ENCODE measurements at places on chromosomes 3 and 15.

DNA sequence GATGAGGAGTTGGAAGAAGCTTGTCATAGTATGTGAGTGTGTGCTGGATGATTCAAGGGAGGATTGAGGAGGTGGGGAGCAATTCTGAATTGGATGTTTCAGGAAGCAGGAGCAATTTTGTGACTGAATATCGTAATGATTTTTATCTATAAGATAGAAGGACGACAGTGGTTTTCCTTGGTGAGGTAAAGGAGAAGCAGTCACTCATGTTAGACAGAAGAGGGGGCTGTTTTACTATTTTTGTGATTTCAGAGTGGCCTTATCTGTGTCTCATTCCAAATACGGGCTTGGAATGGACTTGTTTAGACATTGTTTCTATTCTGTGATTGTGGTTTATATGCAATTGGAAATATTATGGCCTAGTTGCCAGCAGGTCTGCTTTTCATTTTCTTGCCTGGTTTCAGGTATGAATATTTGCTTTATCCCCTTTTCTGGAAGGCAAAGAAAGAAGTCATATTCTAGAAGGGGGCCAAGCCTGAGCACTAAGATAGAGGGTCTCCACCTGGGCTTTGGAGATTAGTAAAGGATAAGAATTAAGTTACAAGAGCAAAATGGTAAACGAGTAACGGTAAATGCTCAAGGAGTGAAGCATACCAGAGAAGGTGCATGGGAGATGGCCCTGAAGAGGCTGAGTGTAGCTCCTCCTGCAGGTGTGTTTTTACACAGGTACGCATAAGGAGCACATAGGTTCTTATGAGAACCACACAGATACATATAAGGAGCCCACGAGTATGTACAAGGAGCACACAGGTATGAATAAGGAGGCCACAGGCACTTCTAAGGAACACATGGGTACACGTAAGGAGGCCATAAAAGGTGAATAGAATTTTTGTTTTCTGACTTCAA, 124.6 kb upstream of the KCNAB1 start:
- DNase-seq: peak; percentile 49

DNA sequence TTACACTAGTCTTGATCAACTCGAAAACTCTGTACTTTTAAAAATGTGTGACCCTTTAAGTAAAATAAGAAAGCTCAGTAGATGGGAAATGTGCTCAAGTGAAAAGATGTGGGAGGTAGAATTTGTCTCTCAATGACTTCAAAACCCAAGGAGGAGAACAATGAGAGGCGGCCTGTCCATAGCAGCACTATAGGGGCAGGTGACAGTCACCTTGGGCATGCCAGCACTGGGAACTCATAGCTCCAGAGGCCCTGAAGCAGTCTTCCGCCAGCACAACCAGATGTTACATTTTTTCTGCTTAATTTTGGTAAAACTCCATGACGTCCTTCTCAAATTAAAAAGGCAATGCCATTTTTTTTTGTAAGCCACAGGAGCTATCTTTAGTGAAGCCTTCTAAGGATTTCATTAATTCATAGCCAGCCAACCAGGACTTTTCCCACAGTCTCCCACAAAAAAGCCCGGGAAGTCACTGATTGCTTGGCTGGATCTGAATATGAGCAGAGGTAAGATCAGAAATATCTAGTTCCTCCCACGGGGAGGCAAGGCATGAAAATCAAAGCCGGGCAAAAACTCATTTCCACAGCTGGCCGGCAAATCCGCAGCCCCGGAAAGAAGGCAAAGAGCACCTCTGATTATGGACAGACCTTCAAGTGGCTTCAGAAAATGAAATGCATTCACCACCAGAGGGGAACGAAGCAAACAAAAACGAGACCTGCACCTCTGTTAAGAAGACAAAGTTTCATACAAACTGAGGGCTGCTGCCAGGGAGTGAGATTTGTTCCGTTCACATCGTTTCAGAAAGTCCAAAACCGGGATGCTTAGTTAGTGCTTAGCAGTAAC, 10.5 kb downstream of the IL17RD start:
- DNase-seq: no peak

DNA sequence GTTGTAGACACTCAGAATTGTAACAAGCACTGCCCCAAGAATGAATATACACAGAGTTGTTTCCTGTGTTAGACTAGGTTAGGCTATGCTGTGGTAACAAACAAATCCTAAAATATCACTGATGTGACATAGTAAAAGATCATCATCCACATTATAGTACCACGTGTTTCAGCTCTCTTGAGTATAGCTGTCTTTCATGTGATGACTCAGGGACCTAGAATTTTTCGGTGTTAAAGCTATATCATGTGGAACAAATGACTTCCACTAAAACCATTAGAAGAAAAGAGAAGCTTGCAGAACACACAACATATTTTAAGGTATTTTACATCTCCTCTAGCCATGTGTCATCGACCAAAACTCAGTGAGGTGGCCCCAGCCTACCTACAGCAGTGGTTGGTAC, 307.9 kb upstream of the RBMS3 start:
- no peak for DNase-seq

DNA sequence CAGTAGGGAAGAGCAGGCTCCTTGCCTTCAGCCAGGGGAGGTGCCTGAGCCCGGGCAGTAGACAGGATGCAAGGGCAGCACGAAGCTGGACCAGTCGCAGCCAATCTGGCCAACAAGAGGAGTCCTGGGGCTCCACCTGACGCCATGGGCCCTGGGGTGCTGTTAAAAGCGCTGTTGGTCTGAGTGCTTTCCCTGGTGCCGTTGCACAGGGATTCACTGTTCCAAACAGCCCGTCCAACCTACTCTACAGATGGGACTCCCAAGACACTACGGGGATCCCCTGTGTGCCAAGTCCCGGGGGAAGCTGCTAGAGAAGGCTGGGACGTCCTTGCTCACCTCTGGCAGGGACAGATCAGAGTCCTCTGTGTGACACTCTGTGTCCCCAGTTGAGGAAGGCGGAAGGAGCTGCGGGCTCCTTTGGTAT, 632 bp downstream of the CTSH start:
- DNase-seq: no peak

DNA sequence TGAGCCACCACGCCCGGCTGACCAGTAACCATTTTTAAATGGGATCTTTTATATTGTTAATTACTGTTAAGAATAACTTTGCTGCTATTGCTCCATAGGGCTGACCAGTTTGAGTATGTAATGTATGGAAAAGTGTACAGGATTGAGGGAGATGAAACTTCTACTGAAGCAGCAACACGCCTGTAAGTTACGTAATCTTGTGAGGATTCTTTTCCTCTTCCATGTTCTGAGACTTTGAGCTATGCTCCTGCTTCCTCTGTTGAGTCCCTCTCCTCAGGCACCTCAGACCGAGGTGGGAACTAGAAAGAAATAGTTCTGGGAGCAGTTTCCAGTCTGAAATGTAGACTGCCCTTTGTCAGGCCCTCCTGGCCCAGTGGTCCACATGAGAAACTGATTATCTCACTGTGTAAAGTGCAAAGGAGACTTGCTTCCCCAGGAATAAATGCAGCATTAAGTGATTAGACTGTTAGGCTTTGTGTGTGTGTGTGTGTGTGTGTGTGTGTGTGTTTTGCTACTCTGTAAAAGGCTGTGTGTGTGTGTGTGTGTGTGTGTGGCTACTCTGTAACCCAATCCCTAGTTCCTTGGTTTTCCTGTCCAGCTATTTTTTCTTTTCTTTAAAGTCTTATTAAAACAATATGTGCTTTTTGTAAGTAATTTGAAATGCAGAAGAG, 5.2 kb downstream of the POLR2H start:
- DNase-seq: no peak

DNA sequence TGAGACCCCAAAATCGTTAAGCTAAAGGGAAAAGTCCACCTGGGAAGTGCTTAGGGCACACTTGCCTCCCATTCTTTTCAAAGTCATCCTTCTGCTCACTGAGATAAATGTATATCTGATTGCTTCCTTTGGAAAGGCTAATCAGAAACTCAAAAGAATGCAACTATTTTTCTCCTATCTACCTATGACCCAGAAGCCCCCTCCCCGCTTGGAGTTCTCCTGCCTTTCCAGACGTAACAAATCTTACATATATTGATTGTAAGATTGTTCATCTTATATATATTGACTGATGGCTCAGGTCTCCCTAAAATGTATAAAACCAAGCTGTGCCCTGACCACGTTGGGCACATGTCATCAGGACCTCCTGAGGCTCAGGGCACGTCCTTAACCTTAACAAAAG, 56.8 kb upstream of the ACAN start:
- DNase-seq: no peak

- no peak for DNase-seq
Measured at GRCh38 chr15:89669941-89670340, 9.2 kb downstream of the PLIN1 start.

DNA sequence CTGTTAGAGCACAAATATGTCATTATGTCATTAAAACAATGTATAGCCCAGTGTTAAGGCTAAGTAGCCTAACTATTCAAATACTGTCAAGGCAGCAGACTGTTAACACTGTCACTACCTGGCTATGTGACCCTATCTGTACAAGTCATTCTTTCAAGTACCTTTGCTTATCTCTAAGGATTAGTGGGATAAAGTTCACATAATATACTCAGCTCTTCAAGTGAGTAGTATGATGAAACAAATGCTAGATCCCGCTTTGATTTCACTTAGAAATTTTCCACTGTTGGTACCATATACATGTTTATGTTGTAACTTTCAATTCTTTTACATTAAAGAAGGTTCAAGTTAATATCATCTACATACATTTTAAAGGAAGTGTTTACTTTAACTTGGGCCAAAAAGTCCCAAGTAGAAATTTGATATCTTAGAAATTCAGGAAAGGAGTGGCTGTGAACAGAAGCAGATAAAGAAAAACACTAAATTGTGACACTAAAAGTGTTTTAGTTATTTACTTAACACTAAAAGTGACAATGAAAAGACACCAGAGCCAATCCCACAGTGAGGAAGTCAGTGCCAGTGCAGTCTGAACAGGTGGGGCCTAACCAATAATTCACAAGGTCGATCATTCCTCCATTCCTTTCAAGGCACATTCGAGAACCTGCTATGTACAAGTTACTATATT, 4.8 kb upstream of the RFX7 start:
- DNase-seq: no peak

DNA sequence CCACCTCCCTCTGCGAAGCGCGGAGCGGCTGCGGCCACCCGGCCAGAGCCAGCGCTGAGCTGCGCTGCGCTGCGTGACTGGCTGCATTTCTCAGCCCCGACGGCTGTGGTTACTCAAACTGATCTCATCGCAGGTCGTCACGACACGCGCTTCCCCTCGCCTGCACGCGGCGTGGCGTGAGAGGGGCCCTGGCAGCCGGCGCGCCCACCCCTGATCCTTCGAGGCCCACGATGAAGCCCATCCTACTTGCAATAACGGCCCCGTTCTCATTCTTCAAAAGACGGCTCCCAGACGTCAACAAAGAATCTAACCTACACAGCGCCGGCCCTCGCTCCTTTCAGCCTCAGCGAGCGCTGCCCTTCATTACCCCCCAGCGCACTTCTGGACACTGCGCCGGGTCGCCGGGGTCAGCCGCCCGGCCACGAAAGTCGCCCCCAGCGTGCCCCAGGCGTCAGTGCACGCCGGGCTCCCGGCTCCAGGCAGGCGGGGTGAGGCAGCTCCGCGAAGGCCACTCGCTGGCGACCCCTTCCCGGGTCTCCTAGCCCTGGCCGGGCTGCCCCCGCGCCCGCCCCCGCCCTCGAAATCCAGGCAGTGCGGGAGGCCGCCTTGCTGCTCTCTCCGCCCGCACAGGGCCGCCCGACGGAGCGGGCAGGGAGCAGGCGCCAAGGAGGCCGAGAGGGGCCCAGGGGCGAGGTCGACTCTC, 9.9 kb upstream of the LEKR1 start:
- no peak for DNase-seq

GRCh38 chr3:71753701-71754609, at the start of gene GPR27:
Gene GPR27 (plus strand): TSS chr3:71753855. CDS start chr3:71754050, 195 bp downstream.
- no peak for DNase-seq

DNA sequence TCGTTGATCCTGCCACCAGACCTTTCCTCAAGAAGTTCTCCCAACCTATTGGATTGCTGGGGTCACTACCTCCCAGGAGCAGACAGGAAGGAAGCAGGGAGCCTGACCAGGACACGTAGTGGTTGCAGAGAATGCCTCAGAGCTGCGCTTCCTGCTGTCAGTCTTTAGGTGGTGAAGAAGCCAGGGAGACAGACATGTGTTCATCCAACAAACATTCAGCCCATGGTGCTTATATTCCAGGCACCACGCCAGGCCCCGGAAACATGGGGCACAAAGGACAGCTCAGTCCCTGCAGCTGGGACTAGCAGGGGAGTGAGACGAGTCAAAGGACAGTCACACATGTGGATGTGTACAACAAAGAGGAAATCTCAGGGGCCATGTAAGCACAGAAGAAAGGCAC, 26.0 kb upstream of the CORO2B start:
- DNase-seq: no peak

Data from NCI-H1105 (cell line).